ENCODE measurements at places on chromosomes 12 and 14.

- no peak for DNase-seq
These were observed 1222.3 kb upstream of the SEL1L start for GRCh38 chr14:82755923-82756322.

DNA sequence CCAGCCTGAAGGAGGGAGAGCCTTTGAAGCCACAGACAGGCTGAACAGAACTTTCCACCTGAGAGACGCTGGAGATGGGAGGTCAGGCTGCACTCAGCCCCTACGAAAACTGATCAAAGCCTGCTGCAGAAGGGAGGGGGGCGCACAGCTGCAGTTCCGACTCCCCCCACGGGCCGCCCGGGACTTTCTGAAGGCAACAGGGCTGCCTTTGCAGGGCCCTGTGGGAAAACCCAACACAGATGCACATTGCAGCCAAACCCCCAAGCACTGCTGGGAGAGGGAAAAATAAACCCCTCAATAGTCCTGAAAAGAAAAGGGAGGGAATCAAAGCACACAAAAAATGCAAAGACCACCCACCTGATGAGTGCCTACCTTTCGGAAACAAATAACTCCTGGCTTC lies 290.6 kb downstream of the ZFP36L1 start:
- DNase-seq, result no peak

- DNase-seq, result no peak
These were observed 8.3 kb upstream of the SERPINA1 start for GRCh38 chr14:94396628-94397225.

- DNase-seq, result no peak
These were observed 104.4 kb upstream of the RFLNA start for GRCh38 chr12:124190312-124191023.

GRCh38 chr14:35883677-35884293 lies 57.6 kb downstream of the BRMS1L start:
- no peak for DNase-seq

DNA sequence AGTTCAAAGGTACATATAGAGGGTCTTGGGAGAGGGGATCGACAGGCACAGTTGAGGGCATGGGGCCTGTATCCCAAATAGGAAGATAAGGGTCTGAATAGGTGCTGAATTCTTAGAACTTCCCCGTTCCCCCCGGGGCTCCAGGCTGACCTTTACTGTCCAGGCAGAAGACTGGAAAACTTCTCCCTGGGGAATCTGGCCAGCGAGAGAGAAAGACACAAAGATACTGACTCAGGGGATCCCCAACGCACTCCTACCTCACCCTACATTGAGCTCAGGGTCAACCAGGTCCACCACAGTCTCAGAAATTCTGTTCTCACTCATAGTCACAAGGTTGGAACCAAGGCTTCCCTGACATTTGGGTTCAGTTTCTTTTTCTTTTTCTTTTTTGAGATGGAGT lies 46.2 kb downstream of the ACACB start:
- DNase-seq, result no peak

GRCh38 chr14:73786636-73787485 lies 64.8 kb upstream of the PTGR2 start:
- no peak for DNase-seq

- DNase-seq, result no peak
These were observed 209.7 kb upstream of the PWP1 start for GRCh38 chr12:107475900-107476299.

- DNase-seq, result peak; percentile 84
These were observed 58.7 kb upstream of the STK38L start for GRCh38 chr12:27185234-27186021.

- DNase-seq, result no peak
These were observed 16.2 kb downstream of the KIF21A start for GRCh38 chr12:39426636-39427240.

- no peak for DNase-seq
These were observed 298 bp downstream of the CTDSP2 start for GRCh38 chr12:57846285-57846576.

- DNase-seq, result no peak
These were observed 4.7 kb upstream of the SLC2A14 start for GRCh38 chr12:7877420-7877819.

GRCh38 chr12:68611094-68611805 lies 551 bp downstream of the RAP1B start:
- no peak for DNase-seq
